Right renal cortex interstitium (tissue), 3 donors: ENCODE measurements at places on chromosomes 1 and 21. TPM values are rescaled to one million over a fixed set of nuclear protein-coding genes. Genes with fewer than 3 reads are reported as not detected.

FOXD2 gene
- 4.8 TPM for polyA plus RNA-seq

NAXE gene
- polyA plus RNA-seq = 80.4 TPM

GRCh38 chr1:43285269-43285990 lies at the start of gene C1orf210:
Gene C1orf210, minus strand, starts transcription at chr1:43285581. Its CDS starts 2,311 bp downstream, at chr1:43283270.
- peak; percentile 45 for DNase-seq

NECTIN4 gene
- 3.9 TPM for polyA plus RNA-seq

SDE2 gene
- 23.1 TPM for polyA plus RNA-seq

KRTAP19-1 gene
- polyA plus RNA-seq = not detected

NKAIN1 gene
- 3.4 TPM for polyA plus RNA-seq

- no peak for DNase-seq
Observed at GRCh38 chr1:2300851-2301606, 72.9 kb downstream of the SKI start.

- no peak for DNase-seq
Observed at GRCh38 chr1:72064196-72065075, 217.9 kb downstream of the NEGR1 start.

AUNIP gene
- 4.0 TPM for polyA plus RNA-seq

PCNX2 gene
- polyA plus RNA-seq = 13.1 TPM

FAM167B gene
- 10.0 TPM for polyA plus RNA-seq

KCNN3 gene
- polyA plus RNA-seq = 2.4 TPM

- DNase-seq = no peak
Observed at GRCh38 chr1:39410915-39411436, 80.5 kb upstream of the BMP8A start.

DNA sequence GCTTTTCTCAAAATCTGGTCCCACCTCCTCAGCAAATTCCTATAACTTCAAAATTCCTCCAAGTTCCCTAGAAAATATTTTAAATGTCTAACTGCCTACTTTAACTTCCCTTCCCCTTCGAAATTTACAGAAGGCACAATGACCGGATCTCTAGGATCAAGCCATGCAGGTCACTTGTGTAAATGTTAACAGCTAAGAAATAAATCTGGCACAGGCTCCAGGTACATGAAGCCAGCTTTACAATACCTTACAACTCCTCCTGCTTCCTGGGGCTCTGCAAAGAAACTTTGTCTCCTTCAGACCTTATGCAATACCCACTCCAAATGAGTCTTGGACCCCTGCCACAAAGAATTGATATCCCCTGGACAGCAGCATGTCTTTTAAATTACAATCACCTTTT lies 1164.2 kb downstream of the BRINP3 start:
- DNase-seq = no peak
